ENCODE measurements at places on chromosomes 12 and 14. TPM values are rescaled to one million over a fixed set of nuclear protein-coding genes. Genes with fewer than 3 reads are reported as not detected.

Gene GXYLT1
- total RNA-seq, result 7.3 TPM

DNA sequence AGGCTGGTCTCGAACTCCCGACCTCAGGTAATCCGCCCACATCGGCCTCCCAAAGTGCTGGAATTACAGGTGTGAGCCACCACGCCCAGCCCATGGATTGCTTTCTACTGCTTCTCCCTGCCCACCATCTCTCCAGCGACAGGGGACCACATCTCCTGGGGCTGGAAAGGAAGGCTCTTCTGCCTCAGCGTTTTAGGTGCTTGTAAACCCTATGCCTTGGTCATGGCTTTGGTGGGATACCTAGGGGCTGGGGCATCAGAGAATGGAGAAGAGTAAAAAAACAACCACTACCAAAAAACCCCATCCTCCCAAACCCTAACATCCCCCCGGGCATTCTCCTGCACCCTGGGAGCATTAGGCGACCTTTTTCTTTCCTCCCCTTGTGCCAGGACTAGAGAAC lies 1.1 kb upstream of the TMEM121 start:
- DNase-seq, result no peak

GRCh38 chr12:57861967-57862366 lies 15.4 kb upstream of the CTDSP2 start:
- DNase-seq, result no peak

DNA sequence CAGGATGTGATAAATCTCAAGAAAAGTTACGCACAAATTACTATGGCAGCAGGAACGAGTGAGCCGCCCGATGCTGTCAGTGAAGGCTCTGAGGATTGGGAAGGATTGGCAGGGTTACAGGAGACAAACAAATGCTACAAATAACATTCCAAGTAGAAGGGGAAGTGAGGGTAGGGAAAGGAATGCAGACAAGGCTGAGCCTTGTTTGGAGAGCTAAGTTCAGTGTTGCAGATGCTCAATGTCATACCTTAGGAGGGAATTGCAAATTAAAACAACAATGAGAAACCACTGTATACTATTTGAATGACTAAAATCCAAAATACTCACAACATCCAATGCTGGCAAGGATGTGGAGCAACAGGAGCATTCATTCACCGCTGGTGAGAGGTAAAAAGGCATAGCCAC lies 1.3 kb downstream of the CLEC9A start:
- no peak for DNase-seq

Gene RAB3IP
- total RNA-seq, result 25.7 TPM

All from frontal cortex (tissue), 4 donors.